ENCODE measurements at places on chromosomes 16 and 17.

DNA sequence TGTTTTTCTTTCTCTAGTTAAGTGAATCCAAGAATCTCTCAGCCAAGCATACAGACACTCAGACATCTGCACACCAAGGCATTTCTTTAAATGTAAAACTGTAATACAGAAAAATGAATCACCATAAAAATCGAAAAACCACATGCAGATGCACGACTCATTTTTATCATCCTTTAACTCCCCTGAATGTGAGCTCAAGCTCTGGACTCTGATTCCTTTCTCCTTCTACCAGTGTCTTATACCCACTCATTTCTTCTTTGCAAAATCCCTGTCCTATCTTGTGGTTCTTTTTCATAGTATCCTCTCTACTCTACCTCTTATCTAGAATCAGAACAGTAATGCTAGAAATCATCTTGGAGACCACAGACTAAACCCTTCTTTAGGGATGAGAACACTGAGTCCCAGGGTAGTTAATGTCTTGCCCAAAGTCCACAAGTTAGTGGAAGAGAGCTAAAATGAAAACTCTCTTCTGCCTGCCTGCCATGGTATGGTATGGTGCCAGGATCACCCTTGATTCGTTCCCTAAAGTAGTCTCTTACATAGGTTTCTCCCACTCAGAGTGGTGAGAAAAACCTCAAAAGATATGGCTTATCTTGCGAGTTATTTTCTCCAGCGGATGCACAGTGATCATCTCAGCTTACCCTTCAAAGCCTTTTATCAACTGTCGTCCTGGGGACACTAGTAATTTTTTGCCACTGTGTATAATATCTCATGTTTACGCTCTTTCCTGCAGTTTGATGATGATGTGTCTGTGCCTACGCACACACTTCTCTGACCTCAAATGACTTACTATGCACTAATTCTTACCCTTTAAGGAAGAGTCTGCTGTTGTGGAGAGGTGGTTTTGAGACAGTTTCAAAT lies 30.2 kb downstream of the BRD7 start:
- DNase-seq, result no peak

DNA sequence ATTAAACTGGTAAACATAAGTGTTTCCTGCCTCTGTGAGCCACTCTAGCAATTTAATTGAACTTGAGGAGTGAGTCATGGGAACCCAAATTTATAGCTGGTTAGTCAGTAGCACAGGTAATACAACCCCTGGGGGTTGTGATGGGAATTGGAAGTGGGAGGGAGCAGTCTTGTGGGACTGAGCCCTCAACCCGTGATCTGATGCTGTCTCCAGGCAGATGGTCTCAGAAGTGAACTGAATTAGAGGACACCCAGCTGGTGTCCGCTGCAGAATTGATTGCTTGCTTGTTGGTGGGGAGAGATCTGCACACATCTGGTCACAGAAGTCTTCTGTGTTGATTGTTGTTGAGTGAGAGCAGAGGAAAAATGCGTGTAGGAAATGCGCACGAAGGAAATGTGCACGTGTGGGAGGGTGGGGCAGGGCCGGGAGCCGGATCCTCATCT lies 7.7 kb upstream of the ST6GALNAC2 start:
- DNase-seq, result peak; percentile 34

GRCh38 chr17:71461498-71462169 lies 659.2 kb upstream of the SOX9 start:
- no peak for DNase-seq

- peak; percentile 68 for DNase-seq
These were observed 2.4 kb downstream of the SERPINF1 start for GRCh38 chr17:1764284-1764683.

DNA sequence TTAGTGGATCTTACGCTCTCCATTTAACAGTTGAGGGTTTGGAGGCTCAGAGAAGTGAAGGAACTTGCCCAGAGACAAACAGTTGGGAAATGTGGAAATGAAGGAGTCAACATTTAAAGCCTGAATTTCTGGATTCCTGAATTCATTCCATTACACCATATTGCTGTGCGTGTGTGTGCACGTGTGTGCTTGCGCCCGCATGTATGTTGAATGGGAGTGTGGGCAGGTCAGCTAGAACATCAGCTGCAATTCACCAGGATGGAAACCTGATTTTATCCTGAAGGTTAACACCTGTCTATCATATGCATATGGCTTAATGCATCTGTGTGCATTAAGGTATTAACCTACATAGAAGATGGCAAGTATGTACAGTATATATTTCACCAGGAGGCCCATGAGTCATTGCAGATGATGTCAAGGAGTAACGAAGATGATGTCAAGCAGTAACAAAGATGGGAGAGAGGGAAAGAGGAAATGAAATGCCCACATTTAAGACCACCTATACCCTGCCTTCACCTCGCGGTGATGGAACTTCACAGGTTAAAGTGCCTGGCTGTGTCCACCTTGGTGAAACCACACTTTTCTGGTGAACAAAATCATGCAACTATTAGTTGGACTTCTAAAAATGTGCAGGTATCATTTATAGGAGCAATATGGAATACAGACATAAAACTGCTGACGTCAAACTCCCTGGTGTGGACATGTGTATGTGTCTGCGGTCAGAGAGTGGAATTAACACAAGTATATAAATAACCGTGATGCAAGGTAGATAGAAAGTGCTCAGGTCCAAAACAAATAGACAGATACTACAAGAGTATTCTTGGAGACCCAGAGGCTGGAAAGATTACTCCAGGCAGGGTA lies 832 bp upstream of the ADAP2 start:
- no peak for DNase-seq

GRCh38 chr17:7740481-7741001 lies 23.0 kb downstream of the DNAH2 start:
- DNase-seq, result no peak

GRCh38 chr16:50771366-50771765 lies 29.5 kb downstream of the CYLD start:
- peak; percentile 57 for DNase-seq

DNA sequence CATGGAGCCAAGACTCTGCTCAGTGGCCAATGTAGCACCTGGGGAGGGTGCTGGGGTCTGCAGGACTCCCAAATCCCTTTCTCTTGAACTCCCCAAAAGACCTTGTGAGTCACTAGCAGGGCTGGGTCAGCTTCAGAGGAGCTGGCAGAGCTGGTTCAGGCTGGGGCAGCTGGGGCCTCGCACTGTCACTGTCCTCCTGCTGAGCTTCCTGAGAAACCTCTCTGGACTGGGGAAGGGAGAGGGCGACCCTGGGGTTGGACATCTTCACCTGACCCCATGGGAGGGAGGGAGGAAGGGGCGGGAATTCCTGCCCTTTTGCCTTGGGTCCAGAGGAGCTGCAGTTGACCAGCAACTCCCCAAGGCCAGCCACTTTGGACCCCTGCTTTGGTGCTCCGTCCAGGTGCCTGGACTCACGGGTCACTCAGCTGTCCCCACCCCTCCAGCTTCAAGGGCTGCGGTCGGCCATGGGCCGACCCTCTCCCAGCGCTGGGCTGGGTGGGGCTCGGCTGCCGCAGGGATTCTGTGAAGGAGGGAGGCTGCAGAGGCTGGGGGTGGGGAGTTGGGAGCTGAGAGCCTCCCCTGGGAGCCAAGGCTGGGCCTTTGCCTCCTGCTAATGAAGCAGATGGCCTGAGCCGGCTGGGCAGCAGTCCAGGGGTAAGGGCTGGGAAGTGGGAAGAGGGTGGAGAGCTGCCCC lies 9.2 kb downstream of the FMNL1 start:
- DNase-seq, result no peak

DNA sequence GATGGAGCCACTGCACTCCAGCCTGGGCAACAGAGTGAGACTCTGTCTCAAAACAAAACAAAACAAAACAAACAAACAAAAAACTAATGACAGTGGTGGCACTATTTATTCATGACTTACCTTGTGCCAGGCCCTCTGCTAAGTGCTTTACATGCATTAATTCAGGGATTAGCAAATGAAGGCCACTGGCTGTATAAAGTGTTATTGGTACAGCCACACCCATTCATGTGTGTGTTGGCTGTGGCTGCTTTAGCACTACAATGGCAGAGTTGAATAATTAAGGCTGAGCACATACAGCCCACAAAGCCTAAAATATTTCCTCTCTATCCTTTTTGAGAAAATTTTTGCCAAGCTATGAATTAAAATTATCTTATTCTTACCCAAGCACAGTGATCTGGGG lies 531.8 kb upstream of the CDH5 start:
- no peak for DNase-seq

DNA sequence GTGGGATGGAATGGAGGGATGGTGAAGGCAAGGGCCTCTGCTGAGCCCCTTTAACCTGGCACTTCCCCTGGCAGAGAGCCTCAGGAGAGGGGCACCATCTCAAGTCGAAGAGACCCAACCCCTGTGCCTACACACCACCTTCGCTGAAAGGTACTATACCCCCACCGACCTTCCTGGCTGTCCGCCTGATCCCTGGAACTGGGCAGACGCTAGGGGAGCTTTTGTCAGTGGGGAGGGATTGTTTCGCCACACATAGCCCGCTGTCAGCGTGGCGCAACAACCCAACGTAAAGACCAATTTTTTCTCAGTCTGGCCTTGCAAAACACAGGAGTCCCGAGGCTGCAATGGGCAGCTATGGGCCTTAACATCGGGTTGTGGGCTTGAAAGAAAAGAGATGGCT lies 3.1 kb downstream of the PPP1R1B start:
- DNase-seq, result no peak

GRCh38 chr17:29589524-29590410 lies at the start of gene GIT1:
Gene GIT1, minus strand, starts transcription at chr17:29589648. Its CDS starts 270 bp downstream, at chr17:29589378.
- peak; percentile 86 for DNase-seq

GRCh38 chr16:86403541-86404163 lies 106.7 kb upstream of the FOXF1 start:
- no peak for DNase-seq

- DNase-seq, result no peak
These were observed 260.7 kb upstream of the FOXF1 start for GRCh38 chr16:86249631-86250030.

DNA sequence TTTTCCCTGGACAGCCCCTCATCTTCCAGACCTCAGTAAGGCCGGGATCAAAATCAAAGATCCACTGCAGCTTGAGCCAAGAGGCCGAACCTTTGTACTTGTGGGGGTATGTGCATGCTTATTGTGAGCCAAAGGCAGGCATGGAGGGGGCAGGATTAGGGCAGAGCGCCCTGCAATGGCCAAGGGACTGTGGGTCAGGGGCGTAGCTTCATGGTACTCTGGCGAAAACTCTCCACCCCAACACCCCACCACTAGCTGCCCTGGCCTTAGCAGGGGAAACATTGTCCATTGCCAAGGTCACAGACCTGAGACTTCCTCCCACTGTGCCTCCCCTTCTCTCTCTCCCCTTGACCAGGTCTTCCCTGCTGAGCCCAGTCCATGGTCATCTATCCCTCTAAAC lies 90.1 kb downstream of the TMEM132E start:
- DNase-seq, result no peak

- DNase-seq, result no peak
These were observed 16.7 kb upstream of the ADGRG1 start for GRCh38 chr16:57611706-57612105.

DNA sequence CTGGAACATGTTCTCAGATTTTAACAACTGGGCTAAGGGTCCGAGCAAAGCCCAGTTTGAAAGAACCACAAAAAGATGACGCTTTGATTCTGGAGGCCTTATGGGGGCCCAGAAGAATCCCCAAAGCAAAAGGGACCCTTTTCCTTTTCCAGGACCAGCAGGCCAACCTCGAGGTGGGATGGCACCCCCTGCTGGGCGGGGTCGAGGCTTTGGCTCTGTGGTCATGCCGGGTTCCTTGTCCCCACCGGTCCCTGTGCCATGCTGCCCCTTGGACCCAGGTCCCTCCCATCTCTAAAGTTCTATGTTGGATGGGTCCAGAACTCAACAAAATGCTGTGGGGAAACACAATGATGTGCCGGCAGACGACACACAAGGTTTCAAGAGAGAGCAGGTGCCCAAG lies 30.9 kb downstream of the TMEM204 start:
- DNase-seq, result no peak

DNA sequence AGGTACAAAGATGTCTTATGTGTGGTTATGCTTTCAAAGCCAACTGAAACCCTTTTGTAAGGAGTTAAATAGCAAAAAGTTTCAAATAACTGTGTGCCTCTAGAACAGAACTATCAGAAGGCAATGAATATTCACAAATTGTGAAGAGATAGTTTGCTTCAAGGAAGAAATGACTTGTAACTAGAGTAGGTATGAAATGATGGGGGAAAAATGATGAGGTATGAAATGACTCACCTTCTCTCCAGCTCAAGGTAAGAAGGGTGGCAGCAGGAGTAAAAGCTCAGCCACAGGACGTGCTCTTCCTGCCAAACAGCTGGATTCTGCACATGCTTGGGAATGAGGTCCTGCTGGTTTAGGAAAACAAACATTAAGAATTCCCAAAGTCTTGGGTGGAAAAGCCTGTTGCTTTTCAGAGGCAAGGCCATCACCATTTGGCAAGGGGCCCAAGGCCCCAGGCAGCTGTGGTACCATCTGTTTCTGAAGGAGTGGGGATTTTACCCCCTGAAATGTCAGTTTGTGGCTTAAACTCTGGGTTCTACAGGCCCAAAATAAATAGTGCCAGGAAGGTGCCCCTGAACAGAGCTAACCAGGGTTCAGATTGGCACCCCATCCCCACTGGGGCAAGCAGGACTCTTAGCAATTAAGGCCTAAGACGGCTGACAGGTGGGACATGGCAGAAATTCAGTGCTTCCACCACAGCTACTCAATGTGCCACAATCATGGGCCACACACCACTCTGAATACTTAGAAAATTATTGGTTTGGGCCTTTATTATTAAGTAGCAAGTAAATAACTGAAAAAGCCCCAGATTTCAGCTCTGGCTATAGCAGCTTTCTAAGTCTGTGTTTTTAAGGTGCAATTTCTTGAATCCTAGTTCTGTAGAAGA lies 13.3 kb downstream of the HERPUD1 start:
- no peak for DNase-seq

GRCh38 chr17:4375039-4375748 lies 8.7 kb upstream of the UBE2G1 start:
- DNase-seq, result no peak

GRCh38 chr16:64240586-64240985 lies 881.3 kb downstream of the CDH11 start:
- DNase-seq, result peak; percentile 57

GRCh38 chr16:9279291-9280068 lies 188.0 kb downstream of the HAPSTR1 start:
- no peak for DNase-seq

GRCh38 chr17:1882836-1883235 lies 53.0 kb downstream of the RPA1 start:
- DNase-seq, result peak; percentile 40

- no peak for DNase-seq
These were observed 76.1 kb downstream of the RAI1 start for GRCh38 chr17:17757391-17757791.

All from fibroblast of skin of right quadriceps (primary cell).